ENCODE measurements at places on chromosomes 16 and 17. TPM values are rescaled to one million over a fixed set of nuclear protein-coding genes. Genes with fewer than 3 reads are reported as not detected.

GRCh38 chr17:45096141-45096540, 35.0 kb downstream of the NMT1 start:
- peak; percentile 49 for DNase-seq

The HIC1 gene
- total RNA-seq = 32.0 TPM

DNA sequence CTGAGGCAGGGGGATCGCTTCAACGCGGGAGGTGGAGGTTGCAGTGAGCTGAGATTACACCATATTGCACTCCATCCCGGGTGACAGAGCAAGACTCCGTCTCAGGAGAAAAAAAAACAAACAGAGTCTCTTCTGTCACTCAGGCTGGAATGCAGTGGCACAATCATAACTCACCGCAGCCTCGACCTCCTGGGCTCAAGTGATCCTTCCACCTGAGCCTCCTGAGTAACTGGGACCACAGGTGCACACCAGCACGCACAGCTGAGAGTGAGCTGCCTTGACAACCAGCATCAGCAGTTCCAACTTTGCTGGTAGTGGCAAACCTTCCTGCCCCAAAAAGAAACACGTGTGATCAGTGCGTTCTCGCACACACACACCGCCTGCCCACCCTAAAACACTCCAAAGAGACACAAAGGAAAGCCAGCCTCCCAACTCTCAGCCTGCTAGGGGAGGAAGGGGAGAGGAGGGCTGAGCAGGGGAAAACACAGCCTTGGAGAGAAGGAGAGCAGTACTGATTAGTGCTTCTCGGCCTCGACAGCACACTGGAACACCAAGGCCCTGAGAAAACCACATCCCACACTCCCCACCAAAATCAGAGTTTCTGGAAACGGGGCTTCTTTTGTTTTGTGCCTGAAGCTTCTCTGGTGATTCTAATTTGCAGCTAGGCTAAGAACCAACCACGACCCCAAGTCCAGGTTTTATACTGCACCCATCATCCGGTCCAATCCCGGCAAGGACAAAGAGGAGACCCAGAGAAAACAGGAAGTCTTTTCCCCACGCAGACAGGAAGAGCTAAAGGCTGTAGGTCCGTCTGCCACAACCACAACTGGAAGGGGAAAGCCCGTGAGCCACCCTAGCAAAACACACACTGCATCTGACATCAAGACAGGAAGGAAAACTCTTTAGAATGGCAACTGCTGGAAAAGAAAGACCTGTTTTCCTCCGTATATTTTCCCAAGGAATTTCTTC, 28.8 kb downstream of the ZCCHC14 start:
- DNase-seq = peak; percentile 64

GRCh38 chr17:75635610-75636202, 2.5 kb downstream of the SMIM5 start:
- DNase-seq = no peak

The COG1 gene
- total RNA-seq = 9.2 TPM

DNA sequence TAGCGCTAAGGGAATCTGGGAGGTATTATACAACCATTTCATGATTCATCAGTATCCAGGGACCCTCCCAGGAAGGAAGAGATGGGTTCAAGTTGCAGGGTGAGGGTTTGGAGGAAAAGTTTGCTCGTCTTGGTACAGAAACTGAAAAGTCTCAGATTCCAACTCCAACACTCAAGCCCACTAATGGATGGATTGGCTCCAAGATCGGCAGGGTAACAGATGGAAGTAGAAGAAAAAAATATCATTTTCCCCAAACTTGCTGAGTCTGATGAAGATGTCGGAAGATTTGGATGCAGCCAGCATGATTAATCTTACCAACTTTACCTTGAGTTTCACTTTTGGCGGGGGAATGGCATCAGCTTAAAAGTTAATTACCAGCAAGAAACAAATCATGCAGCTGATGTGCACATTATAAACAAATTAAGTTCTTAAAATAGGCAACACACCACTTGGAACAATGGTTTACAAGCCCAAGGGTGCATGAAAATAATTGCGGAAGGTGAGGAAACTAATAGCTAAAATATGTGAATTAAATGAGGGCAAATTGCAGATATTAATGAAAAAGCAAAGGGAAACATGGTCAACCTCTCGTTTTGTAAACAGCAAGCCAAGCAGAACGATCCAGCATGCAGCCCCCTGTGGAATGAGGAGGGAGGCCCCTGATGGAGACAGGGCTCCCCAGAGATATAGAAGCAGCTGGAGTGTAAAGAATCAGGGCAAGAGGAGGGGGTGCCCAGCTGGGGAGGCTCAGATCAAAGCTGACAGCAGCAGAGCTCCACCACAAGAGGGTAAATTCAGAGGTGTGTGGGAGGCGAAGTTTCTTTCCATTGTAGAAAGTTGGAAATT, 44.1 kb upstream of the GRIN2A start:
- DNase-seq = no peak

GRCh38 chr16:66269617-66270332, 96.7 kb upstream of the CDH5 start:
- no peak for DNase-seq

The HDAC5 gene
- 32.9 TPM for total RNA-seq

- DNase-seq = no peak
These were observed 4.6 kb upstream of the SLC38A8 start for GRCh38 chr16:84047206-84047605.

DNA sequence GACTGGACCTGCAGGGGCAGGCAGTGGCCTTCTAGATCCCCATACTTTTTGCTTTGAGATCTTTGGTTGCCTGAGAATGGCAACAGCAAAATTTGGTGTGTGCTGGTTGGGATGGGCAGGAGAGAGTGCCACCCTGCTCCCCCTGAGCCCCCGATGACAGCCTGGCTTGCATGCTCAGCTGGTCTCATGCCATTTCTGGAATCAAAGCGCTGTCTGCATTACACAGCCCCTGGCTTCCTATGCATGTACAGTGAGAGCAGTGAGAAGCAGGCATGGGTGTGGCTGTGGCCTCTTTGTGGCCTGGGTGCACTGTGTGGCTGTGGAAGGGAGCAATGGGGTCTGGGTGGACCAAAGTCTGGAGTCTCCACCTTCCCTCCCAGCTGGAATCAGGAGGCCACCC, 47.7 kb downstream of the NKD1 start:
- DNase-seq = no peak

DNA sequence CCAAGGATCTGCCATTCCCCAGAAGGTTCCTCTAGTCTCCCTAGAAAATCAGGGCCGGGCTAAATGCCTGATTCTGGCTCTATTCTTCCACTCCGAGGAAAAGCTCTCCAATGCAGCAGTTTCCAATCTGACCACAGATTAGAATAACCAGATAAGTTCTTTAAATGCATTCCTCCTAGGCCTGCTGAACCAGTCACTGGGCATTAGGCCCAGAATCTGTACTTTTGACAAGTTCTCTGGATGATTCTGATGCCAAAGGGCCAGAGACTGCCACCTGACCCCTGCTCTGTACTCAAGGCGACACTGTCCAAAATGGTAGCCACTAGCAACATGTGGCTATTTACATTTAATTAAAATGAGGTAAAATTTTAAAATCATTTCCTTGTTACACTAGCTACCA, 22.3 kb downstream of the MAP3K14 start:
- DNase-seq = peak; percentile 73

DNA sequence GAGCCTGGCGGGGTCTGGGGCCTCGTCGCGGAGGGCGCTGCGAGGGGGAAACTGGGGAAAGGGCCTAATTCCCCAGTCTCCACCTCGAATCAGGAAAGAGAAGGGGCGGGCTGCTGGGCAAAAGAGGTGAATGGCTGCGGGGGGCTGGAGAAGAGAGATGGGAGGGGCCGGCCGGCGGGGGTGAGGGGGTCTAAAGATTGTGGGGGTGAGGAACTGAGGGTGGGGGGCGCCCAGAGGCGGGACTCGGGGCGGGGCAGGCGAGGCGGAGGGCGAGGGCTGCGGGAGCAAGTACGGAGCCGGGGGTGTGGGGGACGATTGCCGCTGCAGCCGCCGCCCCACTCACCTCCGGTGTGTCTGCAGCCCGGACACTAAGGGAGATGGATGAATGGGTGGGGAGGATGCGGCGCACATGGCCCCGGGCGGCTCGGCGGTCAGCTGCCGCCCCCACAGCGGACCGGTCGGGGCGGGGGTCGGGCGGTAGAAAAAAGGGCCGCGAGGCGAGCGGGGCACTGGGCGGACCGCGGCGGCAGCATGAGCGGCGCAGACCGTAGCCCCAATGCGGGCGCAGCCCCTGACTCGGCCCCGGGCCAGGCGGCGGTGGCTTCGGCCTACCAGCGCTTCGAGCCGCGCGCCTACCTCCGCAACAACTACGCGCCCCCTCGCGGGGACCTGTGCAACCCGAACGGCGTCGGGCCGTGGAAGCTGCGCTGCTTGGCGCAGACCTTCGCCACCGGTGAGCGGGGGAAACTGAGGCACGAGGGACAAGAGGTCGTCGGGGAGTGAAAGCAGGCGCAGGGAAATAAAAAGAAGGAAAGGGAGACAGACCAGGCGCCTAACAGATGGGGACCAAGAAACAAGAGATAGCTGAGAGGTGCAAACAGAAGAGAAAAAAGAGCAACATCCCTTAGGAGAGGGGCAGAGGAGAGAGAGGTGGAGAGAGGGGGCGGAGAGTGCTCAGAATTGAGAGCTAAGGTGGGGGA, at the start of gene PNMT:
Gene PNMT, plus strand, starts transcription at position 509 of the 980 bp plus-strand sequence. Its CDS starts 23 bp downstream, at position 532.
- peak; percentile 65 for DNase-seq

- no peak for DNase-seq
These were observed 8.8 kb downstream of the CD300A start for GRCh38 chr17:74475189-74475588.

DNA sequence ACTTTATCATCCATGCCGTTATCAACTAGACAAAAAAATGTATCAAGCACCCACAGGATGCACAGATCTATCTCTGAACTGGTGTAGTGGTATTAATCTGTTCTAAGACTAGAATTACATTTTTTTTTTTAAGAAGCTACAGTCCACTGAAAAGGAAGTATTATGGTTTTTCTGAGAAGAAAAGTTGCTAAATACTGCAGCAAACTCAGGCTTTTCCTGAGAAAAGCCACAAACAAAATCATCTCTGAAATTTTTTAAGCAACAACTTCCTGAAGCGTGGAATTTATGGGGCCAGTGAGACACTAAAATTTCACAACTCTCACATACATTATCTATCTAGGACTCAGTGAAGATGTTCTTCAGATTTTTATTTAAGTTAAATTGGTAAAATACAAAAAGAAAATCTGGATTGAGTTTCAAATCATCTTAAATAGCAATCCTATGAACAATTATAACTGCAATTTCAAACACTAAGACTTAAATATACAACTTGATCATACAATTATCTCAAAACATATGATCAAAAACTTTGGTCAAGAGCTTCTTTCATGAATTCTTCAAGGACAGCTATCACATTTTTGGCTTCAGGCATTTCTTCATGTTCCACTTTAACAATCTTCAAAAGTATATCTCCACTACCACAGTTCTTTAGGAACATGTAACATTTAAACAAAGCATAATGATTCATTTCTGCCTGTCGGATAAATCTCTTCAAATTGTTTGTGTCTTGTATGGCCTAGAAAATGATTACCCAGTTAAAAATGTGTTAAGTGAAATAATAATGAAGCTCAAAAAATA, 10.5 kb downstream of the C17orf75 start:
- no peak for DNase-seq

DNA sequence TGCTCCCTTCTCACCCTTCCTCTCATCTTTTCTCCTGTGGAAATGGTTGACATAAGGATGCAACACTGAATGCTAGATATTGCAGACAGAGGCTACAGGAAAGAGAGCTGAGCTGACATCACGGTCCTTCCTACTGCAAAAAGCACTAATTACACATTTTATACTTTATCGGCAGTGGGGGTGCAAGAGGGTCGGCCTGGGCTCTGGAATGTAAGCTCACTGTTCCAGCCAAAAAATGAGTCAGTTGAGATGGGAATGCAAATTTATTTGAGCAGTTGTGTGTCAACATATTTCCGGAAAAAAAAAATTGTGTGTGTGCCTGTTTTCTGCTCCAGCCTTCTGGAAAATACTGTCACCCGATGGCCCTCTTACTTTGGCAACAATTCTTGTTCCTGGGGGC, 14.1 kb upstream of the MRTFB start:
- no peak for DNase-seq

DNA sequence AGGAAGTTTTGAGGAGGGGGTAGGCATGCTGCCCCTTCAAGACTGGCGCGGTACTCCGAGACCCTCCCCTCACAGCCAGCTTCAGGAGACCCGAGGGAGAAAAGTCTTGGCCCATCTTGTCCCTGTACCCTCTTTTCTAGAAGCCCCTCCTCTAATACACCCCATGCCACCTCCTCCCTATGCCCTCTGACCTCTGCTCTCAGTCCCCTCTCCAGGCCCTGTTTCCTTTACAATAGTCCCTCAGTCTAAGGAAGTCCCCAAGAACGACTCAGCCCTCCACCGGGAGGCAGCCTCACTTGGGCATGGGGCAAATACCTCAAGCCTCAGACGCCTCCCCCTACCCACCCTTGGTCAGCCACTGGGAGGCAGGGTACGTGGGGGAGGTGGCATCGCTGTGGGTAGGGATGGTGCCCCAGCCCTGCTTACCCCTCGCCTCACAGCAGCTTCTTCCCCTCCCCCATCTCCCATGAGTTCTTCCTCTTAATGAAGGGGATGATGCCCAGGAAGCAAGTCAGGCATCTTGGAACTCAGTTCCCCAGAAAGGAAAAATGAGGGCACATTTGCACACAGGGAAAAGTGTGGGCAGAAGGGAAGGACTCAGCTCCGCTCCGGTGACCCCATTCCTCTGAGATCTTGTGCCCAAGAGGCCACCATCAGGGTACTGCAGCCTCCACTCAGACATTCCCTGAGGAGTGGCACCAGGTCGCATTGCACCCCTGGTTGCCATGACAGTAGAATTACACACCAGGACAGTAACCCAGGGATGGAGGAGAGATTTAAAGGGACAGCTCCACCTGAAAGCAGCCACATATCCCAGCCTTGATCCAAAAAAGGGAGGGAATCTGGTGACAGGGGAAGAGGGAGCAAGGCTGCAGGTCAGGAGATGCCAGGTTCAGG, 6.2 kb downstream of the MPP2 start:
- DNase-seq = no peak

The EVPLL gene
- not detected for total RNA-seq

GRCh38 chr16:20704281-20704680, 6.8 kb upstream of the ACSM1 start:
- DNase-seq = no peak

The DHODH gene
- 2.6 TPM for total RNA-seq

- DNase-seq = no peak
These were observed 19.6 kb downstream of the BEAN1 start for GRCh38 chr16:66446737-66447136.

DNA sequence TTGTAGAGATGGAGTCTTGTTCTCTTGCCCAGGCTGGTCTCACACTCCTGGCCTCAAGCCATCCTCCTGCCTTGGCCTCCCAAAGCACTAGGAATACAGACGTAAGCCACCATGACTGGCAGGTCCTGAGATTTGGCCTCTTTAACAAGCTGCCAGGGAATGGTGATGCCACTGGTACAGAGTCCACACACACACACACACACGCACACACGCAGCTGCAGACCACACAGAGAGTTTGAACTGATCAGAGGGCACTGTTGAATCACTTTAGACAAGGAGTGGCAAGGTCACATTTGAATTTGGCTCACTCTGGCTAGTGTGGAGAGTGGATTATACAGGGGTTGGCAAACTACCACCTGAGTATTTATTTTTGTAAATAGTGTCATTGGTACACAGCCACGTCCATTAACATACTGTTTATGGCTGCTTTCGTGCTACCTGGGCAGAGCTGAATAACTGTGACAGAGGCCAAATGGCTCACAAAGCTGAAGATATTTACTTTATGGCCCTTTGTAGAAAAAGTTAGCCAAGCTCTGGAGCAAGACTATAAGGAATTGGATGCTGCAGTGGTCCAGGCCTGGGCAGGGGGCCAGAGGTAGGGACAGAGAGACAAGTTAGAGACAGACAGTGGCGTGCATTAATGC, 9.9 kb downstream of the ITPRIPL2 start:
- no peak for DNase-seq

The PPP1R1B gene
- not detected for total RNA-seq
